ENCODE measurements at places on chromosomes 11 and 22.

GRCh38 chr11:34830648-34831047, 85.5 kb downstream of the APIP start:
- H3K27me3 ChIP-seq, result peaks cover 4% of the 10 kb centered on the region
- no peak overlapping the region for H3K27ac ChIP-seq
- no peak overlapping the region for H3K4me3 ChIP-seq
- no peak for DNase-seq

- H3K27me3 ChIP-seq, result no peaks in the 10 kb centered on the region
- H3K36me3 ChIP-seq, result peaks cover 78% of the 10 kb centered on the region
- no peak for DNase-seq
- peak overlapping the region; percentile 8 for H3K27ac ChIP-seq
- H3K4me1 ChIP-seq, result peaks cover 40% of the 10 kb centered on the region
- no peak overlapping the region for H3K4me3 ChIP-seq
Measured at GRCh38 chr11:67251841-67252240, 14.4 kb upstream of the GRK2 start.

DNA sequence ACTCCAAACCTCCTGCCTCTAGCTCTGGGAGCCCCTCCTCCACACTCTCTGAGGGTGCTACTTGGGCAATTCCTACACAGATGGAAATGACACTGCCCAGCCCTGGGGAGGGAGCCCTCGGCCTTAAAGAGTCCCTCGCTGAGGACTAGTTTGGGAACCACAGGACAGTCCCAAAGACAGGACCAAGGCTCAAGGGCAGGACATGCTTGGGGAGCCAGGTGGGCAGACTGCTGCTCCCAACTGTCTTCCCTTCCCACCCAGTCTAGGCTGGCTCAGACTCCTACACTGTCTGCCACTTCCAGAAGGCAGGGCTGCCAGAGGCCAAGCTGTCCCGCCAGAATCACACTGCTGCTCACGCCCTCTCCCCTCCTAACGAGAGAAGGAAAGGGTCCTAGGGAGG, 9.8 kb downstream of the ARRB1 start:
- peak overlapping the region; percentile 89 for H3K27ac ChIP-seq
- DNase-seq, result no peak
- peaks cover 87% of the 10 kb centered on the region for H3K4me1 ChIP-seq
- H3K27me3 ChIP-seq, result no peaks in the 10 kb centered on the region

DNA sequence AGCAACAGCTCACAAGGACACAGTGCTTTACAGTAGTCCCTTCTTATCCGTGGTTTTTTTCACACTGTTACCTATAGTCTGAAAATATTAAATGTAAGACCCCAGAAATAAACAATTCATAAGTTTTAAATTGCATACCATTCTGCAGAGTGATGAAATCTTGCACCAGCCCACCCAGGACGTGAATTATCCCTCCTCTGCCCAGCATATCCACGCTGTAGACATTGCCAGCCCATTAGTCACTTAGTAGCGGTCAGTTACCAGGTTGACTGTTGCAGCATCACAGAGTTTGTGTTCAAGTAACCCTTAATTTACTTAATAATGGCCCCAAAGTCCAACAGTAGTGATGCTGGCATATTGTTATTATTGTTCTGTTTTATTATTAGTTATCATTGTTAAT, 3.6 kb downstream of the CLTCL1 start:
- peaks cover 23% of the 10 kb centered on the region for H3K27me3 ChIP-seq
- H3K27ac ChIP-seq, result no peak overlapping the region
- H3K36me3 ChIP-seq, result no peaks in the 10 kb centered on the region
- DNase-seq, result no peak

Data from activated CD4-positive, alpha-beta memory T cell treated with anti-CD3 and anti-CD28 coated beads for 36 hours (primary cell).